ENCODE measurements at places on chromosomes 6 and 20.

GRCh38 chr20:59976156-59976782, 18.0 kb downstream of the CDH26 start:
- DNase-seq = no peak

- DNase-seq = no peak
These were observed 15.6 kb downstream of the FAM83D start for GRCh38 chr20:38941726-38942389.

- DNase-seq = no peak
These were observed 3.1 kb upstream of the POU3F2 start for GRCh38 chr6:98831057-98831958.

DNA sequence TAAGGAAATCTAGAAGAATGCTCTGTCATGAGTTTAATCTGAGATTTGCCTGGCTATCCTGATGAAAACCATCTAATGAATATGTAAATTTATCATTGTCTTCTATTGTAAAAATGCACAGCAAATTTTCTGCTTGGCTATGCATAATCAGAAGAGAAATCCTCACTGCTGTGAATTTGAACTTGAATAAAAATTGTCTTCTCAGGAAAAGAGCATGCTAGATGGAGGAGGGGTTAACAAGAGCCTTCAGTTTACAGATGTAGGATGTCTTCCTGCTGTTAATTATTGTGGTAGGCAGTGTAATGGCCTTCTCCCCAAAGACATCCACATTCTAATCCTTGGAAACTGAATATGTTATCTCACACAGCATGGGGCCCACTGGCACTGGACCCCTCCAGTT, 45.8 kb downstream of the ANKEF1 start:
- no peak for DNase-seq

- no peak for DNase-seq
These were observed 126.9 kb upstream of the ARMC2 start for GRCh38 chr6:108721286-108721685.

GRCh38 chr6:127178746-127179145, 60.3 kb downstream of the RSPO3 start:
- no peak for DNase-seq

GRCh38 chr6:73367761-73368355, 1.8 kb downstream of the OOEP start:
- no peak for DNase-seq

GRCh38 chr6:159879856-159880255, 10.9 kb upstream of the MAS1 start:
- no peak for DNase-seq

- no peak for DNase-seq
These were observed 269.1 kb upstream of the TBX18 start for GRCh38 chr6:85033547-85033946.

DNA sequence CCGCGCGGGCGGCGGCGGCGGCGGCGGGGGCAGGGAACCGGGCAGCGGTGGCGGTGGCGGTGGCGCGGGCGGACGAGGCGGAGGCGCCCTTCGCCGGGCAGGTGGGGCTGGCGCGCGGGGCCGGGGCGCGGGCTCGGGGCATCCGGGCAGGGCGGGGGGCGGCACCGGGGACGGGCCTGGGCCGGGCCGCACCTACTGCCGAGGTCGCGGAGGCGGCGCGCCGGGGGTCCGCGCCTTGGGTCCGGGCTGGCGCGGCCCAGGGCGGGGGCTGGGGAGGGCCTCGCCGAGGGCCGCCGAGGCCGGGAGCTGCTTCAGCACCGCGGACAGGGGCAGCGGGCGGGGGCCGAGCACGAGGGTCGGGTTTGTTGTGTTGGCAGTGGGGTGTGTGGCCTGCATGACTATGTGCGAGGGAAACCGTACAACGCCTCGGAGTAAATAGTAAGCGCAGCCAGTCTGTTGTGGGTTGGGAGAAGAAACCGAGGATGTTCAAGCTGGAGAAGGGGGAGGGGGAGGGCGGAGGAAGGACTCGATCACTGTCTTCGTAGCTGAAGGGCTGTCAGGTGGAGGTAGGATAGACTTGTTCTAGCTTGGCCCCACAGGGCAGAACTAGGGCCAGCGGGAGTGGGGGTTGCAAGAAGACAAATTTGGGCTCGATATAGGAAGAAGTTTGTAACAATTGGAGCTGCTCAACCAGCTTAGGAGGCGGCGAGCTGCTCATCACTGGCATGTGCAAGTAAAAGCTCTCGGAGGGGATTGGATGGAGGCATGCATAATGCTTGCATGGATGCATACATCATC, 593 bp downstream of the MMP24 start:
- peak; percentile 34 for DNase-seq

GRCh38 chr20:50321797-50322480, 131.3 kb downstream of the CEBPB start:
- DNase-seq = no peak

All from T-helper 17 cell (primary cell).